Psoas muscle (tissue), 8 donors: ENCODE measurements at places on chromosomes 7 and 10. TPM values are rescaled to one million over a fixed set of nuclear protein-coding genes. Genes with fewer than 3 reads are reported as not detected.

GRCh38 chr7:25180592-25180923 is 47.7 kb downstream of the NPVF start:
- DNase-seq = no peak

GRCh38 chr7:47940088-47941013 is 7.9 kb downstream of the PKD1L1 start:
- DNase-seq = peak; percentile 30

GRCh38 chr7:122628651-122629411 is 70.1 kb downstream of the RNF133 start:
- DNase-seq = no peak

- DNase-seq = no peak
These were observed 54.0 kb downstream of the OAT start for GRCh38 chr10:124364674-124365073.

DNA sequence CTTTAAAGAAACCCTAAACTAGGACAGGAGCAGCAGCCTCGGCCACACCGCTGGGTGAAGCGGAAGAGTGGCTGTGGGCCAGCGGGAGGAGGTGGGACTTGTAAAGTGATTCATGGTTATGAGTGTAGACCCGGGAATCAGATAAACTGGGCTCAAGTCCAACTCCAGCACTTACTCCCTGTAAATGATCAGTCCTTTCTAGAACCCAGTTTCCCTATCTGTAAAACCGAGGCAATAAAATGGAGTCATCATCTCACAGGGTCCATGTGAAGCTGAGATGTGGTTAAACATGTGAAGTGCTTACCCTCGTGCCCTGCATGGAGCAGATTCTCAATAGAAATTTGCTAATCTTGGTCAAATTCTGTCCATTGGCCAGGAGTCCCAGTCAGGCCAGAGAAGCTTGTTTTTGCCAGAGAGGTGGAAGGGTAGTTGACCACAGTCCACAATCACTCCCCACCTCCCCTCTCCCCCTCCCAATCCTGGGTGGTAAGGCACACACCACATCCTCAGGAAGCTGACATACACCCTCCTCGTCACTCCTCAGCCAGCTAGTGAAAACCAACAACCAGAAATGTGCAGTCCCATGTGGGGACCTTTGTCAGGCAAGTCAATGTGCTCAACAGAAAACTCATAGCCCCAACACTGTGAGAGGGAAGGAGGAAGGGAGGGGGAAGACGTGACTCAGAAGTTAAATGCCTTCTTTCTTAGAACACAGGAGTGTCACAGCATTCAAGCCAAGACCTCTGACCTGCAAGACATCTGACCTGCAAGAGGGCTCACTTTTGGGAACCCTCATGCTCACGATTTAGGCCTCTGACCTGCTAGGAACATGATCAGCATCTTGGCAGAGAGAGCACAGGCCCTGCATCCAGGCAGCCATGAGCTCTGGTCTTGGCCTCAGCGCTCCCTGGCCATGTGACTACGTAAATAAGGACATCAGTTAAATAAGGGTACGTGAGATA is 145.1 kb downstream of the PLXNA4 start:
- DNase-seq = no peak

DNA sequence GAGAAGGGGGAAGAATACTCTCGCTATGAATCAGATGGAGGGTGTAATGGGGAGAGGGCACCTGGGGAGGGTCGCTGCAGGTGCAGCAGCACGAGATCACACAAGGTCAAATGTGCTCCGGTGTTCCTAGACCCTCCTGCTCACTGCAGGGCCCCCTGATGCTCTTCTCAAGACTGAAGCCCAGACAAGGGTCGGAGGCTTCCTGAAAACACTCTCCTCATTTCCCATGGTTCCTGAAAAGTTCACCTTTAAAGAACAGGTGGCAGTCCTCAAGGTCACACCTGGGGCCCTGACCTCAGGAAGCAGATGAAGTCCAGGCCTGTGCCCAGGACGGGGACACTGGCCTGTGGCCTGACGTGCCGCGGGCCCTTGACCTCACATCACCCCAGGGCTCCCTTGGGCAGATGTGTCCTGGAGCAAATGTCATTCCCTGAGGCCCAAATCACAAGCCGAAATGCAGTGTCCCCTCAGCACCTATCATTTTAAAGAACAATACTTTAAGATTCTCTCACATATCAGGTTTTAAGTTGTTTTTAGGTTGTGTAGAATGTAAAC is 289.8 kb downstream of the GLRX3 start:
- no peak for DNase-seq

DNA sequence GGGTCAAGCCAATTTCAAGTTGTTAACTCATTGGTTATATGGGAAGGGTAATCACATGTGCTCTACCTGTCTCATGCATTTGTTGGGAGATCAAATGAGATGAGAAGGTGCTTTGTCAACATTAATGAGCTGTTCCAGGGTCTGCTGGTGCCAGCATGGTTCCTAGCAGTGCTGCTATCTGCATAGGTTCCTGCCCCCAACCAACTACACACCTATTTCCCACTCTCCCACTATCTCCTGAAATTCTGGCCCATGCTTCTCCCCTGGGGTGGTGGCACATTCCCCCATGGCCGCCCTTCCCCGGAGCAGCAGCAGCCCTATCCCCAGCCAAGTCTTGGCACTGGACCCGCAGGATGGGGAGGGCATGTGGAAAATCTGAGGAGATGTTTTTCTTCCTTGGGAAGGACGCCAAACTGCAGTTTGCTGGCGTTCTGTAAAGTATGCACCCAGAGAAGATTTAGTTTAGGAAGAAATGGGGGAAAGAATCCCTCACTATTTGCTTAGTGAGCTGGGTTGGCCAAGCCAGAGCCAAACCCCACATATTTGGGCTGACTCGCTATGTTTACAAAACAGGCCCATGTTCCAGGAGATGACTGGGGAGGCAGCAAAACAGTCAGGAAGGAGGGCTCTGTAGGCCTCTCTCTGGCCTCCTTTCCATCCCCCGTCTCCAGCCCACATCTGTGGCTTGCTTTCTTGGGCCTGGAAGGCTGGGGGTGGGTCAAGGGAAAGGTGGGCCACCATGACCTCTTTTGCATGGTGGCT is 42.5 kb downstream of the PPP1R3C start:
- peak; percentile 66 for DNase-seq

- no peak for DNase-seq
These were observed 47.3 kb downstream of the NCAPG2 start for GRCh38 chr7:158657189-158657746.

DNA sequence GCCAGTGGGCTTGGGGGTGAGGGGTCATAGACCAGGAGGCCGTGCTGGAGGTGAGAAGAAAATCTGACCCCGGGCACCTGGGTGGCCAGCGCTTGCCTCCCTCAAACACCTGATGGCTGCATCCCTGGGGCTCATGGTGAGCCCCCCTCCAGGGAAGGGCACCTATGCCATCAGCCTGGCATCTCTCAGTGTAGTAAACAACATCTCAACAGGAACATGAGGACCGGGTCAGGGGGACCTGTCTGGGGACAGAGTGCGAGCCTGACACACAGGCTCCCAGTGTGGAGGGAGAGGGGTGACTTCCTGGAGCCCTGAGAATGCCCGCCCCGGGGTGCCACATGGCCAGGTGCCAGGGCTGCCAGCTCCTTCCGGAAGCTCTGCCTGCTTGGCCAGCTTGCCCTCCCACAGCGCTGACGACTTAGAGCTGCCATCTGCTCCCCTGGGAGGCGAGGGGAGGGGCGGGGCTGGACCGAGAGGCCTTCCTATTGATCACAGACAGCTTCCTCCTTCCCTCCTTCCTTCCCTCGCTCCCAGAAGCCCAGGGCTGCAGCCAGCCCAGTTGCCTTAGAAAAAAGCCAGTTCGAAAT is 12.3 kb downstream of the STX1A start:
- DNase-seq = peak; percentile 72

GRCh38 chr10:118407777-118408176 is 65.7 kb upstream of the FAM204A start:
- no peak for DNase-seq

DNA sequence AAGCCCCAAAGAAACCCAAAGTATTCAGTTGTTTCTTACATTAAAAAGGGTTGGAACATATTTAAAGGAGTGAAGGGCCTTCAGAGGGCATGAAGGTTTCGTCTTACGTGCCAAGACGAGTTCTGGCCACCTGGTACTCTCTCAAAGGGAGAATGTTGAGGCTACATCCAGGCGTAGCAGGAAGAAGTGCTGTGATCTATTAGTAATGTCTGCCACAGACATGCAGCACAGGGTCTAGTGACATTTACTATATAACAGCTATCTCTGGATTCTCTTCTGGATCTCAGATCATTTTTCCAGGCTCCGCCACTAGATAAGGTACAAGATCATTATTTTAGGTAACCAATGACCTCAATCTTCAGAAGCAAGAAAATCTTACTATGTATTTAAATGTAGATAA is 76.5 kb upstream of the ARID5B start:
- DNase-seq = no peak

GRCh38 chr7:82579047-82579446 is 135.5 kb upstream of the CACNA2D1 start:
- no peak for DNase-seq

DNA sequence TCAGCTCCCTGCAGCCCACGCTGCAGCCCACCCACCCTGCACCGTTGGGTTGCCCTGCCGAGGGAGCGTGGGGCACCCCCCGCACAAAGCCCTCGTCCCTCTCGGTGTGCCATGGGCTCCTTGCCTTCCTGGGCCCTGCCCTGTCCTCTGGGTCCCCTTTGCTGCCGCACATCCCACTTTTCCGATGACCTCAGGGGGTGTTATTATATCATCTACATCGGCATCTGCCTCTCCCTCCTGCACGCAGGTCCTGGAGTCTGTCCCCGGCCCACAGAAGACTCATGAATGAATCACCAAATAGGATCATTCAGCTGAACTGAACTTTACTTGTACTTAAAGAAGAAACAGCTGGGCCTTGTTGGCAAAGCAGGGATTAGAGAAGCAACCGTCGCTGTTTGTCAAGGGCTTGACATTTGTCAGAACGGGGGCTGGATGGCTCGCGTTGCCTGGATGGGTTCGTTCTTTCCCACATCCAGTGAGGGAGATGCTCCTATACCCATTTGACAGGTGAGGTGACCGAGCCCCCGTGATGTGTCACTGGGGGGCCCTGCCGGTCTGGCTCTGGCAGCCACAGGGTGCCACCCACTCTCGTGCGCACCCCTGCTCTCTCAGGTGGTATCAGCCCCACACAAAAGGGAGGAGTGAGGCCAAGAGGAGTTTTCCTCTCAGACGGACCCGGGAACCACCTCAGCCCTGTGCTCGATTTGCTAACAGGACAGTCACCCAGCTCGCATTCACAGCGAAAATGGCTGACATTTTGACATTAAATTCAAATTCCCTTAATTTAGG is 58.6 kb upstream of the EBF3 start:
- DNase-seq = no peak

The DRGX gene
- not detected for total RNA-seq

The ZPBP gene
- not detected for total RNA-seq

The TMEM273 gene
- 4.2 TPM for total RNA-seq

The LIPK gene
- not detected for total RNA-seq
